ENCODE measurements at places on chromosomes 11 and 22.

DNA sequence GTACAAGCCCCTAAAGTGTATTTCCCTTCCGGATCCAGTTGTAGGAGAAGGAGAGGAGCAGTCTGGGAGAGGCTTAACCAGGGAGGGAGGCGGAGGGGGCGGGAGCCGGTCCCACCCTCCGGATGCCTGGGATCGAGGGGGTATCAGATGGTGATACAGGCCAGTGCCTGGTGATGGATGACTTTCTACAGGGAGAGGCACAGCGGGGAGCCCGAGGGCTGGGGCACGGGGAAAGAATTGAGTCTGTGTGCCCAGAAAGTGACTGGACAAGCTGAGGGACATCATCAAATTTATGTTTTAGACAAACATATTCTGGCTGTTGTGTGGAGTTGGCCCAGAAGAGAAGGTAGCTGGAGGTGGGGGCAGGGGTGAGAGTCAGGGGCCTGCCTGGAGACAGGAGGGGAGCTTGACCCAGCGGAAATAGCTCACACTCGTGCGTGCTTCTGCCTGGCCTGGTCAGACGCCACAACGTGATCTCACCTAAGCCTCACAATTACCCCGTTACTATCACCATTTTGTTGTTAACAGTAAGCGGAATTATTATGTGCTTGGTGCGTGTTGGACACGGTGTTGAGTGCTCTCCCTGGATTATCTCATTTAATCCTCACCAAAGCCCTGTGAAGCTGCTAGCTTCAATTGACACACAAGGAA, 42.4 kb downstream of the AMPD3 start:
- DNase-seq = no peak

- DNase-seq = no peak
These were observed 82.1 kb downstream of the KCNQ1 start for GRCh38 chr11:2526808-2527381.

DNA sequence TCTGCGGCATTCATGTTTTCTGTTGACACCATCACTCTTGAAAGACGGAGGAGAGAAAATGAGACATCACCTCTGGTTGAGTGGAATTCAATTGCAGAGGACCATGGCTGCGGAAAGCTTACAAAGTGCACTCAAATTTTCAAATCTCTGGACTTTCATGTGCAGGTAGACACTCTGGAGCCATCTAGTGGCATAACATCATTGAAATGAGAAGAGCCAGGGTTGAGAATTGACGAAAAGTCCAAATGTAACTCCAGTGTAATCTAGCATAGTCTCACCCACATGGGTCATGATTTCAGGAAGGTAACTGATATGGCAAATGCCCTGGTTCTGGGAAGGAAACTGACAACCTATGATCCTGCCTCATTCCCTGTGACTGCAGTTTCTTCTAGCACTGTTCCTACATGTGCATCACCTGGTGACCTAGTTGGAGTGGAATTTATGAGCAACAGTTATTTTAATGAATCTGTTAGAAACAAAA, 687.8 kb downstream of the KCNA4 start:
- DNase-seq = no peak

DNA sequence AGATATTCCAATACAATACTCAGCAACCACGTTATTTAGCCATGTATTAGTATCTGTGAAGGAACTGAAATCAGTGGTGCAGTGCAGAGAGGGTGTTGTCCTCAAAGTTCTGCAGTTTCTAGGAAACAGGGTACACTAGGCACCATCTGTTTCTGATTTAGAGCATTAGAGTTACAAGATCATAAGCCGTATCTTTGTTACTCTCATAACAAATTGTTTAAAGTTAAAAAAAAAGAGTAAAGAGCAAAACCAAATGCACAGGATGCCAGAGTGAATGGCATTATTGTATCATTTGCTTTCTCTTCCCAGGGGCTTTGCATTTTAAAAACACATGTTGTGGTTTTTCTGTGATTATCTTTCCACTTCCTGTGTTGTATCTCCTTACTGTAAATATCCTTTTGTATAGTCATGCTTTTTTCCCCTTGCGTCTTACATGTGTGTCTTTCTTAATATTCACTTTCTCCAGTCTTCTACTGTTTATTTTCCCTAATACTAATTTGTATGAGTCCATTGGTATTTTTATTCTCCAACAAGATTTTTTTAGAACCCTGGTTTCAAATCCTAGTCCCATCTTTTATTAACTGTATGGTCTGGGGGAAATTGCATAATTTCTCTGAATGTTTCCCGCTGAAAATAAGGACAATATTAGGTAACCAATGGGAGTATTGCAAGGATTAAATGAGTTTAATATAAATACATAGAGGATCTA, 15.2 kb upstream of the NUP160 start:
- DNase-seq = no peak

GRCh38 chr22:30182815-30183214, 63.7 kb downstream of the LIF start:
- no peak for DNase-seq

GRCh38 chr11:103055221-103055890, 36.6 kb downstream of the DCUN1D5 start:
- DNase-seq = no peak

GRCh38 chr11:68008381-68009337, 1.5 kb upstream of the ALDH3B1 start:
- no peak for DNase-seq

DNA sequence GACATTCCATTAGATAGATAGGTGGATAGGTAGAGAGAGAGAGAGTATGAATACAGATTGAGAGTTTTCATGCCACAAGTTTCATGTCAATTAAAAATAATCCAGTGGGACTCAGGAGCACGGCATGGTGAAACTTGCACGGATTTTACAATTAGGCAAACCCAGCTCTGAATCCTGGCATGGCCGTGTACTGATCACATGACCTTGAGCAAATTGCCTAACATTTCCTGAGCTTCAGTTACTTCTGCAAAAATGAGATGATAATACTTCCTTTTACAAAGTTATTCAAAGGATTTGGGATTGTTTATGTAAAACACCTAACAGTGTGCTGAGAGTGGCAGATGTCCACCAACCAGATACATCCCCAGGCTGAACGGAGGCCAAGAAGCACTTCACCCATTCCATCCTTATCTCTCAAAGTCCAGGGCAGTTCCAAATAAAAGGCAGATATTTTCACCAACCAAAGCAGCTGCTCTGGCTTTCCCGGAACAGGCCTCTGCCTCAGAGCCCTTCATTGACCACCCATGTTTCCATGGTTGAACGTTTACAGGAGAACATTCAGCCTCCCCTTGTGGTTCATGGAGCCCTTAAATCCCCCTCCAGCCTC, 17.9 kb downstream of the APLNR start:
- no peak for DNase-seq

DNA sequence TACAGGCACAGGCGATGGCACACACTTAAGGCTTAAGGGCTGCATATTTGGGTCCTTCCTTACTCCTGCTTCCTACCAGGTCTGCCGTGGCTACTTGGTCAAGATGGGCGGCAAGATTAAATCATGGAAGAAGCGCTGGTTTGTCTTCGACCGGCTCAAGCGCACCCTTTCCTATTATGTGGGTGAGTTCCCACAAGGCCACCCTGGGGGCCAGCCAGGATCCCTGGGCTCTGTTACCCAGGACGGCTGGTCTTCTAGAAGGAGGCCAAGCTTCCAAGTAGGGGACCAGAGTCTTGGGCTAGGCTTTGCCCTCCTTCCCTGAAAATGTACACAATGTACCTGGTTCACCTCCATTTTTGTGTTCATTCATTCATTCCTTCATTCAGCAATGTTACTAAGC, 29.1 kb downstream of the TREH start:
- no peak for DNase-seq
